ENCODE measurements at places on chromosomes 11 and 22. TPM values are rescaled to one million over a fixed set of nuclear protein-coding genes. Genes with fewer than 3 reads are reported as not detected.

GRCh38 chr11:18063125-18063524, 17.1 kb upstream of the TPH1 start:
- H3K27me3 ChIP-seq: no peaks in the 10 kb centered on the region
- no peak overlapping the region for H3K27ac ChIP-seq
- DNase-seq: no peak
- no peak overlapping the region for H3K4me3 ChIP-seq

DNA sequence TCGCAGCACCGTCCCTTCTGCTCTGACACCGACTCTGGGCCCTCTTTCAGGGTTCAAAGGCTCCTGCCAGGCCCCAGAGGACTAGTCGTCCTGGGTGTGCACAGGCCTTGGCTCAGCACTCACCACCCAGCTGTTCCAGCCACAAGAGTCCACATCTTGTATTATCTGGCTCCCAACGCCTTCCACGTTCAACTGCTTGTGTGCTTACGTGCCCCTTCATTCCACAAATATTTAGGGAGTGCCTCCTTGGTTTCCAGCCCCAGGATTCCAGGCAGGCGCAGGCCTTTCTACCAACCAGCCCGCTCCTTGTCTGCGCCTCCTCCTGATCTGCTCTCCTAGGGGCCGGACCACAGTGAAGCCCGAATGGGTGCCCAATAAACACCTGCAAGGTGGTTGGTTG, 70.9 kb downstream of the SCUBE1 start:
- H3K36me3 ChIP-seq: no peaks in the 10 kb centered on the region
- H3K4me1 ChIP-seq: no peaks in the 10 kb centered on the region
- H3K27me3 ChIP-seq: no peaks in the 10 kb centered on the region
- no peak for DNase-seq

- DNase-seq: no peak
- no peak overlapping the region for H3K4me3 ChIP-seq
- H3K4me1 ChIP-seq: no peaks in the 10 kb centered on the region
- H3K27me3 ChIP-seq: no peaks in the 10 kb centered on the region
Observed at GRCh38 chr22:20091690-20092476, 11.8 kb downstream of the DGCR8 start.

DNA sequence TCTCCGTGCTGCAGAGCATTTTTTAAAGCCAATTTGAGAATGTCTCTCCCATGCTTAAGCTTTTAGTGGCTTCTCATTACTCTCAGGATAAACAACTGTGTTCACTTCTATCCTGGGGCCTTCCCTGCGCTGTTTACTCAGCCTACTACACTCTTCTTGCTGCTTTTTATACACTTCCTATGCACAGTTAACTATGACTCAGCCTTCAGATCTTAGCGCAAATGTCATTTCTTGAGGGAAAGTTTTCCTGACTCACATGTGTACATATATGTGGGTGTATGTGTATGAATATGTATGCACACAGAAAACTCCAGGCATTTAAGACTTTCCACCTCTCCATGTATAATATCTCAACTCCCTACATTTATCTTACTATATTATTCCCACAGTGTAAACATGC, 9.8 kb downstream of the THAP12 start:
- H3K27ac ChIP-seq: no peak overlapping the region
- DNase-seq: peak; percentile 22
- peaks cover 38% of the 10 kb centered on the region for H3K4me1 ChIP-seq
- no peaks in the 10 kb centered on the region for H3K27me3 ChIP-seq
- no peaks in the 10 kb centered on the region for H3K36me3 ChIP-seq

GRCh38 chr22:29503811-29504372, 23.9 kb downstream of the NEFH start:
- no peak for DNase-seq
- H3K27me3 ChIP-seq: no peaks in the 10 kb centered on the region
- H3K4me1 ChIP-seq: no peaks in the 10 kb centered on the region
- no peak overlapping the region for H3K4me3 ChIP-seq
- peaks cover 5% of the 10 kb centered on the region for H3K36me3 ChIP-seq

DNA sequence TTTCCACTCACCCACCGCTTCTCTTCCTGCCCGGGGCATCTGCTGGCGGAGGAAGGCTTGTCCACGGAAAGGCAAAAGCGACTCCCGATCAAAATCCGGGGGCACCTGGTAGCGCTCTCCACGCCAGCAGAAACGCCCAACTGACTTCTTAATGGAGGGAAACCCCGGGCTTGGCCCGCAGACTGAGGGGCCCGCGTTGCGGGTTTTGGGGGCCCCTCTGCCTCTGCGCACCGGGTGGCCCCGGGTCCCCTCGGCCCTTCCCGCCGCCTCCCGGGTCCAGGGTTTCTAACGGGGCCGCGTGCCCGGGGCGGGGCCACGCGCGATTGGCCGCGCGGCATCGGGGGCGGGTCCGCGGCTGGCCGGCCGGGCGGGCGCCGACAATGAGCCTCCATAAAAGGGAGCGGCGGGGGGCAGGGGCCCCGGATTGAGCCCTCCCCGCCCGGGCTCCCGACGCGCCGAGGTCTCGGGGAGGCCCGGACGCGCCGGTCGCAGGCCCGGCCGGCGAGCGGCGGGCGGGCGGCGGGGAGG, at the start of gene SPINDOC:
Gene SPINDOC, plus strand, starts transcription at position 422 of the 528 bp plus-strand sequence. CDS start 231 bp downstream, outside the sequence.
- DNase-seq: no peak
- no peaks in the 10 kb centered on the region for H3K36me3 ChIP-seq
- peaks cover 14% of the 10 kb centered on the region for H3K4me1 ChIP-seq
- peak within 1 kb of the TSS; percentile 89 for H3K4me3 ChIP-seq
- H3K27me3 ChIP-seq: no peaks in the 10 kb centered on the region
- peak within 1 kb of the TSS; percentile 91 for H3K27ac ChIP-seq

DNA sequence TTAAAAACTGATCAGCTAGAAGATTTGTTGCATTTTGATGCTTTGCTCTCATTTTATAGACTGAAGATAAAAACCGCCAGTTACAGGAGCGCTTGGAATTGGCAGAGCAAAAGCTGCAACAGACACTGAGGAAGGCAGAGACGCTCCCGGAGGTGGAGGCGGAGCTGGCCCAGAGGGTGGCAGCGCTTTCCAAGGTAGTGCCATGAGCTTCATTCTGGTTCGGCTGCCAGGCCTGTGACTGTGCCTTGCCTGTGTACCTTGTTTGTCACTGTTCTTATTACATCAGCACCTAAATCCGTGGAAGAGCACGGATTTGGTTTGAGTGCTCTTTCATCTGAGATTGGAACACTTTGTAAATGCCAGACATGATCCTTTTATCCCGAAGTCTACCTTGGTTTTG, 61.4 kb downstream of the PPFIA1 start:
- H3K27me3 ChIP-seq: no peaks in the 10 kb centered on the region
- DNase-seq: no peak
- peaks cover 23% of the 10 kb centered on the region for H3K36me3 ChIP-seq
- no peaks in the 10 kb centered on the region for H3K4me1 ChIP-seq

SCT gene
- not detected for total RNA-seq

PGR gene
- total RNA-seq: not detected

UPK2 gene
- total RNA-seq: 0.92 TPM

C11orf86 gene
- total RNA-seq: 0.28 TPM

All from Panc1 (cell line).